ENCODE measurements at places on chromosomes 2 and 18. TPM values are rescaled to one million over a fixed set of nuclear protein-coding genes. Genes with fewer than 3 reads are reported as not detected.

DTNA gene
- total RNA-seq, result 7.5 TPM

SERPINB7 gene
- total RNA-seq, result not detected

DPP4 gene
- 16.0 TPM for total RNA-seq

SLC30A3 gene
- 11.8 TPM for total RNA-seq

Measured in vein endothelial cell (primary cell).